Activated CD8-positive, alpha-beta T cell treated with anti-CD3 and anti-CD28 coated beads, Interleukin-2, amount 10 ng/mL, durations not matched to agents 7 days and 5 days (primary cell): ENCODE measurements at places on chromosomes 5 and 9. TPM values are rescaled to one million over a fixed set of nuclear protein-coding genes. Genes with fewer than 3 reads are reported as not detected.
A peak's percentile ranks its signal among the peaks of the same experiment; 100 is the strongest.

- no peak overlapping the region for H3K27ac ChIP-seq
- H3K4me1 ChIP-seq, result peaks cover 9% of the 10 kb centered on the region
- no peaks in the 10 kb centered on the region for H3K36me3 ChIP-seq
- DNase-seq, result peak; percentile 34
- no peaks in the 10 kb centered on the region for H3K27me3 ChIP-seq
Measured at GRCh38 chr5:133298447-133298846, 246.6 kb downstream of the HSPA4 start.

- no peaks in the 10 kb centered on the region for H3K4me1 ChIP-seq
- no peaks in the 10 kb centered on the region for H3K36me3 ChIP-seq
- no peak overlapping the region for H3K27ac ChIP-seq
- DNase-seq, result no peak
- no peak overlapping the region for H3K4me3 ChIP-seq
Measured at GRCh38 chr5:149940941-149941644, 3.5 kb downstream of the PDE6A start.

GRCh38 chr9:85741095-85741874 is 469 bp downstream of the AGTPBP1 start:
- H3K4me3 ChIP-seq, result peak overlapping the region; percentile 91
- peak; percentile 61 for DNase-seq
- H3K27me3 ChIP-seq, result peaks cover 9% of the 10 kb centered on the region
- no peaks in the 10 kb centered on the region for H3K36me3 ChIP-seq
- peaks cover 45% of the 10 kb centered on the region for H3K4me1 ChIP-seq

DNA sequence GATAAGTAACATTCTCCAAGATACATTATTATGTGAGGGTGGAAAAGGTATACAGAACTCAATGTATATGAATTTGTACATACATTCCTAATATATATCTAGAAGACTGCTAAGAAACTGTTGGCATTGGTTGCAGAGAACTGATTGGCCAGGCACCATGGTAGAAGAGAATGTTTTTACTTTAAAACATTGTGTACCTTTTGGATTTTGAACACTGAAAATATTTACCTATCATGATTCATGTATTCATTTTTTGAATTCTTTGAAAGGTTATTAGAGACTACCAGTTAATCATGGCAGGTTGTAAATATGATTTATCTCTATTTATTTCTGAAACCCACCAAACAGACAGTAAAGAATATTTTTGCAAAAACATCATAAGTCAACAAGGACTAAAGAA is 41.2 kb upstream of the ADRB2 start:
- DNase-seq, result no peak
- no peaks in the 10 kb centered on the region for H3K4me1 ChIP-seq
- no peak overlapping the region for H3K4me3 ChIP-seq
- no peaks in the 10 kb centered on the region for H3K36me3 ChIP-seq
- H3K27ac ChIP-seq, result no peak overlapping the region
- peaks cover 26% of the 10 kb centered on the region for H3K27me3 ChIP-seq

DNA sequence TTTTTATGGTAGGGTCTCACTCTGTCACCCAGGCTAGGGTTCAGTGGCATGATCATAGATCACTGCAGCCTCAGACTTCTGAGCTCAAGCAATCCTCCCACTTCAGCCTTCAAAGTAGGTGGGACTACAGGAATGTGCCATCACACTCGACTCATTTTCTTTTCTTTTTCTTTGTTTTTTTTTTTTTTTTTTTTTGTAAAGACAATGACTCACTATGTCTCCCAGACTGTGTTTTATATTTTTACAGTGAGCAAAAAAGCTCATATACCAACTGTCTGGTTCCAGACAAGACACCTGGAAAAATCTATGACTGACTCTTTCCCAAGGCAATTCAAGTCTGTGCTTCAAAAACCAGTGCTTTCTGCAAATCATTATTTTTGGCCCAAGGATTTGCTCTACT is 10.8 kb upstream of the FOXD1 start:
- H3K4me1 ChIP-seq, result no peaks in the 10 kb centered on the region
- H3K36me3 ChIP-seq, result no peaks in the 10 kb centered on the region
- H3K4me3 ChIP-seq, result no peak overlapping the region
- peaks cover 40% of the 10 kb centered on the region for H3K27me3 ChIP-seq
- no peak overlapping the region for H3K27ac ChIP-seq

DNA sequence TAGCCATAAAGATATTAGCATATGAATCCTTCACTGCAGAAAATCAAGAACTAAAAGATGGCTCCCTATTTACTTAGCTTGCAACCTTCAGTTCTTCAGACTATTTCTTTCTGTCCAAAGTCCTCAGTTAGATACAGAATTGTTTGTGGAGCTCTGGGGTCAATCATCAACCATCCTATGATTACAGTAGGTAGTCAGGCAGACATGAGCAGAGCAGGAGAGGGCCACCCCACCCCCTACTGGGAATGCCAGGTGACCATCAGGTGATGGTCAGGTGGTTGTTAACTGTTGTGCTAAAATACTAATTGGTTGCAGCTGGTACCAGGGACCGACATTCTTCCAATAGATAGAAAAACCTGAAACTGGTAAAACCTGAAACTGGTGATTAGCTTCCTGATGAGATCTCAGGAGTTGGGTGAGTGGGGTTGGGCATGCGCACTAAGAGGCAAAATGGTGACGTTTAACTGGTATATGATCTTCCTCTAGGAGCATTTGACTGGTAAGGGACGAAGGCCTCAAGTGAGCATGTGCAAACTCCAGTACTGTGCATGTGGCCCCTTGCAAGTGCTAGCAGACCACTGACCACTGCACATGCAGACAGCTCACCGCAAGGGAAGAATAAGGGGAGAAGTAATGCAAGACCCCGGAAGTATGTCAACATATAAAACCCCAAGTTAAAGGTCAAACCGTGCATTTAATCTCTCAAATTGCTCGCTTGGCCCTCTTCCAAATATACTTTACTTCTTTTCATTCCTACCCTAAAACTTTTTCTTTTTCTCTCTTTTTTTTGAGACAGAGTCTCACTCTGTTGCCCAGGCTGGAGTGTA is 13.6 kb downstream of the C9orf57 start:
- H3K4me3 ChIP-seq, result no peak overlapping the region
- no peaks in the 10 kb centered on the region for H3K4me1 ChIP-seq
- H3K36me3 ChIP-seq, result no peaks in the 10 kb centered on the region
- DNase-seq, result no peak

- no peak overlapping the region for H3K4me3 ChIP-seq
- H3K27ac ChIP-seq, result no peak overlapping the region
- no peak for DNase-seq
- H3K36me3 ChIP-seq, result peaks cover 63% of the 10 kb centered on the region
- peaks cover 14% of the 10 kb centered on the region for H3K4me1 ChIP-seq
Measured at GRCh38 chr5:180558232-180558631, 33.1 kb downstream of the SCGB3A1 start.

GRCh38 chr9:6959270-6960000 is 201.7 kb downstream of the KDM4C start:
- no peaks in the 10 kb centered on the region for H3K27me3 ChIP-seq
- DNase-seq, result no peak
- H3K27ac ChIP-seq, result no peak overlapping the region
- H3K4me3 ChIP-seq, result no peak overlapping the region

DNA sequence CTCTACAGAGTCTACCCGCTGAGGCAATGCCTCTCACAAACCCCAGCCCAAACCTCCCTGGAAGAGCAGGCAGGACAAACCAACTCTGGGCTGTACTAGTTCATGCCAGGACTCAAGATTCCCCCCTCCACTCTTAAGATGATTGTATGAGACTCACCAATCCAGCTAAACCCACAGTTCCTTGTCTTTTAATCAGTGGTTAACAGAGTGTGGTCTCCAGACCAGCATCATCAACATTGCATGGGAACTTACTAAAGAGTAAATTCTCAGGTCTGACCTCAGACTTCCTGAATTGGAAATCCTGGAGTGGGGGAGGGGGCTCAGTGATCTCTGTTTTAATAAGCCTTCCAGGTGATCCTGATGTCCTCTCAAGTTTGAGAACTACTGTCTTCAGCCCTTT is 240.9 kb downstream of the GAS1 start:
- H3K4me3 ChIP-seq, result no peak overlapping the region
- no peaks in the 10 kb centered on the region for H3K27me3 ChIP-seq
- H3K27ac ChIP-seq, result no peak overlapping the region

GRCh38 chr5:80246995-80247729 is 8.7 kb downstream of the SERINC5 start:
- DNase-seq, result peak; percentile 55
- H3K4me3 ChIP-seq, result peak overlapping the region; percentile 35
- peaks cover 53% of the 10 kb centered on the region for H3K36me3 ChIP-seq
- no peaks in the 10 kb centered on the region for H3K27me3 ChIP-seq

DNA sequence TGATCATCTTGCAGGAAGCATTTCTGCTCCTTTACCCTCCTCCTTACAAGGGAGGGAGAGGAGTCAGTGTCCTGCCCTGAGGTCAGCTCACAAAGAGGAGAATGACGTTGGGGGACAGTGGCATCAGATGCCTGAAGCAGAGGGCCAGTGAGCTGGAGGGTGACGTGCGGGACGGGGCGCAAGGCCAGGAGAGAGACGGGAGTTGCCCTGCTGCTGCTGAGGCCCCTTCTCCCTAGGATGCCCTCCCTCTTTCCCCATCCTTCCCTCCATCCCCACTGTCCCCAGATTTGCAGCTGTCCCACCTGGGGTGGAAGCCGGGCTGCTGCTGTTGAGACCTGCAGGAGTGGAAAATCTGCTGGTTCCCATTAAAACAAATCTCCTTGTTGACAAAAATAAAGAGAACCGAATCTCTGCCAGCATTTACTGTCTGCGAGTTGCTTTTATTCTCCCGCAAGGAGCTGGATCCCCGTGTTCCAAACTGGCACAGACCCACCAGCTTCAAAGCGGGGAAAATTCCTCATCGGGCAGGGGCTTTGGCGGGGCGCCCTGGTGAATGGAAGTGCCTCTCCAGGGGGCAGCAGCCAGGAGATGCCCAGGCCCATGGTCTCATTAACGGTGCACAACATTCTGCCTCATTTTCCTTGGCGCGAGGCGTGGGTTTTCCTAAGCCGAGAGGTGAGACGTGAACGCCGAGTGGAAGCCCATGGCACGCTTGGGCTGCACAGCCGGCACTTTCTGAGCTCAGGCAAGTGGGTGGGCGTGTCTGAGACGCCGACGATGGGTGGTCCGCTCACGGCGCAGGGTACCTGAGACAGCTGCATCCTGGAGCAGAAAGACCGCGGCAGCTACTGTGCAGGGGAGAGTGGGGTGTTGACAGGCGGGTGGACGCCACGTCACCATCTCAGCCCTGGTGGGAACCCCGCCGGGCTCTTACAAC is 13.9 kb upstream of the COL5A1 start:
- H3K4me1 ChIP-seq, result no peaks in the 10 kb centered on the region
- H3K27ac ChIP-seq, result no peak overlapping the region
- H3K27me3 ChIP-seq, result no peaks in the 10 kb centered on the region
- no peak overlapping the region for H3K4me3 ChIP-seq

GRCh38 chr5:140927228-140927573 is 1.1 kb downstream of the PCDHAC1 start:
- no peak for DNase-seq
- no peak overlapping the region for H3K4me3 ChIP-seq
- peaks cover 24% of the 10 kb centered on the region for H3K27me3 ChIP-seq
- peaks cover 2% of the 10 kb centered on the region for H3K36me3 ChIP-seq
- no peaks in the 10 kb centered on the region for H3K4me1 ChIP-seq

GRCh38 chr9:95570150-95570549 is 53.4 kb upstream of the PTCH1 start:
- no peak for DNase-seq
- H3K27ac ChIP-seq, result no peak overlapping the region
- peaks cover 20% of the 10 kb centered on the region for H3K4me1 ChIP-seq
- peak overlapping the region; percentile 20 for H3K4me3 ChIP-seq

DNA sequence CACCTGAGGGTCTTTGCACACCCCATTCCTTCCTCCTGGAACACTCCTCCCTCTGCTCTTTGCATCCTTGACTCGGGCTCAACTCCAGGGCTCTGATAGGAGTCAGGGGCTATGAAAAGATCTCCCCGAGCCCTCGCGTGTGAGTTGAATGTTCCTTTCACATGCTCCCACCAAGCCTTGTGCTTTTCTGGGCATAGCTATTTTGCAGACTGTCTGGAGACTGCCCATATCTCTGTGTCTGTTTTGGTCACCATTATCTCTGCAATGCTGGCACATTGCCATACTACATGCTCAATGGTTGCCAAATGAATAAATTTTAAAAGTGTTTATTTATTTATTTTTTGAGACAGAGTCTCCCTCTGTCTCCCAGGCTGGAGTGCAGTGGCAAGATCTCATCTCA is 56.9 kb upstream of the PLPP1 start:
- no peak for DNase-seq
- H3K4me3 ChIP-seq, result peak overlapping the region; percentile 39
- H3K27ac ChIP-seq, result peak overlapping the region; percentile 90
- peaks cover 34% of the 10 kb centered on the region for H3K4me1 ChIP-seq
- H3K27me3 ChIP-seq, result no peaks in the 10 kb centered on the region
- H3K36me3 ChIP-seq, result peaks cover 17% of the 10 kb centered on the region

- peaks cover 56% of the 10 kb centered on the region for H3K36me3 ChIP-seq
- H3K27me3 ChIP-seq, result no peaks in the 10 kb centered on the region
- no peak for DNase-seq
- H3K4me1 ChIP-seq, result peaks cover 76% of the 10 kb centered on the region
- no peak overlapping the region for H3K4me3 ChIP-seq
- H3K27ac ChIP-seq, result peak overlapping the region; percentile 72
Measured at GRCh38 chr5:139569270-139569955, 8.3 kb downstream of the UBE2D2 start.

GRCh38 chr5:73805449-73805848 is 179.5 kb downstream of the ARHGEF28 start:
- no peaks in the 10 kb centered on the region for H3K36me3 ChIP-seq
- DNase-seq, result no peak
- H3K4me3 ChIP-seq, result no peak overlapping the region
- peaks cover 9% of the 10 kb centered on the region for H3K27me3 ChIP-seq

DNA sequence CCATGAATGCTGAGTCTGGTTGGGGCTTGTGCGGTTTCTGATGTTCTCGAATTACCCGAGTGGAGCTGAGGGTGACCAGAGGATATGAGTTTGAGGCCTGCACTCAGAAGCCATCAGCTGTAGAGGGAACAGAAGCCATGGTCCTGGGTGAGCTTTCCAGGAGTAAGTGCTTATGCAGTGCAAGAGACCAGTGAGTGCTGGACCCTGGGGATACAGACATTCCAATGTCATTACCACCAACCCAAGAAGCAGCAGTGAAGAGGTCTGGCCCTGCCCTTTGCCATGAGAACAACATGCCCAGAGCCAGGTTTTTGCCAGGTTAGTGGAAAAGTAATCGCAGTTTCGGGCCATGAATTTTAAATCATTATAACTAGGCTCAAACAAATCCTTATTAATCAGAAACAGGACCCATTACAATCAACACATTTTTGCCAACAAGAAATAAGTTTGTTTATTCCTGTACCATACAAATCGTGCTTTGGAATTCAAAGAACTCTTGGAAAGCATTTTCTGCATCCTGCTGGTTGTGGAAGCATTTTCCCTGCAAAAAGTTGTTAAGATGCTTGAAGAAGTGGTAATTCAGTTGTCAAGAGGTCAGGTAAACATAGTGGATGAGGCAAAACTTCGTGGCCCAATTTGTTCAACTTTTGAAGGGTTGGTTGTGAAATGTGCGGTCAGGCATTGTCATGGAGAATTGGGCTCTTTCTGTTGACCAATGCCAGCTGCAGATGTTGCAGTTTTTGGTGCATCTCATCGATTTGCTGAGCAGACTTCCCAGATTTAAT is 154.6 kb downstream of the SYK start:
- no peak overlapping the region for H3K27ac ChIP-seq
- peaks cover 11% of the 10 kb centered on the region for H3K27me3 ChIP-seq
- H3K4me1 ChIP-seq, result peaks cover 2% of the 10 kb centered on the region
- H3K36me3 ChIP-seq, result no peaks in the 10 kb centered on the region

Gene LNPEP
- total RNA-seq, result 85.9 TPM

Gene VAV2
- total RNA-seq, result 10.3 TPM

Gene HTR4
- not detected for total RNA-seq

Gene DND1
- total RNA-seq, result 4.1 TPM
